ENCODE measurements at places on chromosomes 2 and 18. TPM values are rescaled to one million over a fixed set of nuclear protein-coding genes. Genes with fewer than 3 reads are reported as not detected.

Gene LBX2
- total RNA-seq: 1.9 TPM

GRCh38 chr18:46301571-46301970, 197.4 kb downstream of the HAUS1 start:
- DNase-seq: peak; percentile 21

Gene UGT1A10
- not detected for total RNA-seq

Gene IL1A
- 0.54 TPM for total RNA-seq

DNA sequence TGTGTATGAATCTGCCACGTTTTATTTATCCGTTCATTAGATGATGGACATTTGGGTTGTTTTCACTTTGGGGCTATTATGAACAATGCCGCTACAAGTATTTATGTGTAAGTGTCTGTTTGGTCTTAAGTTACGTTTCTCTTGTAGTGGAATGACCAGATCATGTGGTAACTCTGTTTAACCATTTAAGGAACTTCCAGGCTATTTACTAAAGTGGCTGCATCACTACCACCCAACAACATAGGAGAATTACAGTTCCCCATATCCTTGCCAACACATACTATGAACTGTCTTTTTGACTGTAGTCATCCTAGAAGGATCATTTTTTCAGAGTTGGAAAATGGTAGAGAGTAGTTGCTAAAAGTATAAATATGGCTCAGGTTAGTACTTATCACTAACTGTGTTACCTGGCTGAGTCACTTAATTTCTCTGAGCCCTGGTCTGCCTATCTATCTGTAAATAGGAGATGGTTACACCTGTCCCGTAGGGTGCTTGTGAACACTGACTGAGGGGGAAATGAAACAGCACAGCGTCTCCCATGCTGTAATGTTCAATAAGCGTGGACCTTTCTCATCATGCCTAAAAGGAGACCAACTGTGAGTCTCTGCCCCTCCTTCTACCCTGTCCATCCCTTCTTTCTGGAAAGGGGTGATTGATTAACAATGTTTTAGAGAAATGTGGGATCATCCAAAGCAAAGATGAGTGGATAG, 103.1 kb downstream of the SH3RF3 start:
- DNase-seq: no peak

DNA sequence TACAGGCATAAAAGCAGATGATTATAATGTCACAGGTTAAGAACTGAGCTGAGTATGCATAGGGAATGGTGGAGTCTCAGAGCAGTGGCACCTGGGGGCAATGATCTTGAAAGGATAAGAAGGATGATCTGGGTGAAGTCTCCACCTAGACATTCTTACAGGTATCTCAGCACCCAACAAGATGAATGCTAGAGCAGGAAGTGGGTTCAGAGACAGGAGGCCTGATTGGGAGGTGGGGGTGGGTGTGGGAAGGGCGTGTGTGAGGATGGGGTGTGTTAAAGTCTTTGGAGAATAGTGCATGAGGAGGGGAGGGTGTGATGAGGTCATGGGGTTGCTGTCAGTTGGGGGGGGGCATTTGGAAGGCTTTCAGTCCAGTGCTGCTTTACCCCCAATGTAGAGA, 78.8 kb upstream of the UPP2 start:
- DNase-seq: no peak

- no peak for DNase-seq
These were observed 65.7 kb upstream of the DAPL1 start for GRCh38 chr2:158729451-158729850.

GRCh38 chr2:217410681-217410960, 550.8 kb upstream of the TNP1 start:
- no peak for DNase-seq

- no peak for DNase-seq
These were observed 73.6 kb downstream of the DDX1 start for GRCh38 chr2:15665067-15665942.

DNA sequence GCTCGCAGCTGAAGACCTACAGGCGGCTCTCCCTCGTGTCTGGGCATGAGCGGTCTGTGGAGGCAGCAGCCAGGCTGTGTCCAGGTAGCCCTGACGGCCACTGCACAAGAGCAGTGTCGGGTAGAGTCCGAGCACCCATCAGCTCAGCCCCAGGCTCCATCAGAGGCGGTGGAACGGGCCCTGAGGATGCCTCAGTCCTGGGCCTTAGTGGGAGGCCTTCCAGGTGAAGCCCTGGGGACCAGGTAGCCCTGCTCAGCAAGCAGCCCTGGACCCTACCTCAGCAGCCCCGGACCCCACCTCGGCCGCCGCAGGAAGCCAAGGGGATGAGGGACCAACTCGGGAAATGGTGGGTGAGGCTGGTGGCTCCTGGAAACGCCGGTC, 21.3 kb upstream of the KLF11 start:
- no peak for DNase-seq

- no peak for DNase-seq
These were observed 228.3 kb upstream of the FOSL2 start for GRCh38 chr2:28164280-28164801.

Gene MTLN
- total RNA-seq: 32.3 TPM

DNA sequence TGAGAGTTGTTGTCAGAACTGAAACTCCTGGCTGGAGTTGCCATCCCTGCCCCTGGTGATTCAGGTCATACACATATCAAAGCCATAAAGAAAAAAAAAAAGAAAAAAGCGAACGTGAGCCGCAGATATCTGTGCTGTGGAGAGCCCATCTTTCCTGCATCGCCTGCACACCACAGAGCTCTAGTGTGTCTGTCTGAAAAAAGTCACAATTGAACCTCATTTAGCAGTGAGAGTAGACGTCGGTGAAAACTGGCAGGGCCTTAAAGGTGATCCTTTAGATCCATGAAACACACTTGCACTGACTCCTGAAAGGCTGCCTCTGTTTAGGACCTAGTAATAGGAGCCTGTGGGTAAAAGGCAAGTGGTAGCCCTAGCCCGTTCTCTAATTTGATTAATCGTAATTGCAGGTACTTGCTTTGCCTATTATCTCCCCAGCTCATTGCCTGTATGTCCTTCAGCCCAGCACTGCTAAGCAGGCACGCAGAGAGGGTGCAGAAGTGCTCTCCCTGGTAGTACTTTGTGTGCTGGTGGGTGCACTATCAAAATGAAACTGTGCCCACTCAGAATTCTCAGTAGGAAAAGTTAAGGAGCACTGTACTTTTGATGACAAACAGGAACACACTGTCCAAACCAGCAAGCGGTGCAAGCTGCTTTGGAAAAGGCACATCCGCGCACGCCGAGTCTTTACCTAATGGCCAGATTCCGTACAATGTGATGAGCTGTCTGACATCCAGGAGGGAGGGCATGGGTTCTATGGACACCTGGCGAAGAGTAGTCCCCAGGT, 103.5 kb upstream of the ASB18 start:
- no peak for DNase-seq

Gene DSC2
- 15.9 TPM for total RNA-seq

DNA sequence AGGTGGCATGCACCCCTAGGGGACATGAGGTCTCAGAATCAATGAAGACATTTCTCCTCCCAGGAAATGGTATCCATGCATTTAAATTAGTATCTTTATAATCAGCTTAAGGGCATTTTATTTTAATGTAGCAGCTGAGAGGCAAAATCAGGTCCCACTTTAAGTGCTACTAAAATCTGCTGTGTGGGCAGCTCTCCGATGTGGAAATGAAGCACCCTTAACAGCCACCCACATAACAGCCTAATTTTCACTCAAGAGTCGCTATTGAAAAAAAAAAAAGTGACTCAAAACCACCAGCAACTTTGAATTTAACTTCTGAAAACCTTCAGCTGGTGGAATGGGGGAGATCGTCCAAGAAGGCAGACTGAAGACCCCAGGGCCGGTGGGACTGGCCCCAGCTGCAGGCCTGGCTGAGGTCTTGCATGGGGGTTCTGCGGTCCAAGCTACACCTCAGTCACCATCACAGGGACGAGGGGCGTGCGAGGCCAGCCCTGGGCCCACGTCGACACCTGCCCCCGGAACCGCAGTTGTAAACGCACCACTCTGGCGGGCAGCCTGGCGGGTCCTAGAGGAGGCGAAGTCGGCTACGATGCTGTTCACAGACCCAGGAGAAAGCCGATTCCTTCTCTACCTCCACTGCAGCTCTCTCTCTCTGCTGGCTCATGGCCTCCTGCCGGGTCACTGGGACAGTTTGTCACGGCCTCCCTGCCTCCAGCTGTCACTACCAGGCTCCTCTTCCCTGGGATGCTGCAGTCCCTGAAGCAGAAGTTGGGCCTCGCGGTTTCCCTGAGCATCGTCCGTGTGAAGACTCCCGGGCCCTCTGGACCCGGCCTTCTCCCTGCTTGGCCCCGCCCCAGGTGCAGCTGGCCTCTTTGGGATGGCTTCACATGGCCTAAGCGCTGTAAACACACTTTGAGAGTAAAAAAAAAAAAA, 111.9 kb downstream of the KCNF1 start:
- no peak for DNase-seq

DNA sequence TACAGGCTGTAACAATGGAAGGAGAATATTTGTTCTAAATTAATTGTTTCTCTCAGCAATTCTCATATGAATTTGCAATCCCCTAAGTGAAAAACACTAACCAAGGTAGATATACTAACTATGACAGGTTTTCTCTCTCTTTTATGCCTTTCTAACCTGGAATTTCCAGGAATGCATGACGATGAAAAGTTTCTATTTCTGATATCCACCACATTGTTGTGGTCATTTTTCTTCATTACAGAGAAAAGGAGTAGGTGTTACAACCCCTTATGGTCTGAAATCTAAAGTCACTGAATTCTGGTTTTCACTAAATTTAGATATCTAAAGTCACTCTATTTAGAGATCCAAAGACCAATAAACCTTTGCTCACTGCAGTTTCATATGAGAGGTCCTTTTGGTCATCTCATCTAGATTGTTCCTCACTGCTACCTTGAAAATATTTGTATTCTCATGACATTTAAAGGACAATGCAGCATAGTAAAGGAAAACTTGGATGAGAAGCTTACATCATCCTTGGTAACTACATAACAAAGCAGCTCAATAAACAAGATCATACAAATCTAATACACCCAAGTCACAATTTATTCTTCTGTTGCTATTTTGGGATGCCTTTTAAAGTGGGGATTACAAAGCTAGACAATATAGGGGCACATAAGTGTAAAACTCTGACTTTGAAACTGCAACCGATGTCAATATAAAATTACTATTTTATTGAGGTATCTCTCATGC, 85.8 kb downstream of the TCF4 start:
- DNase-seq: no peak

DNA sequence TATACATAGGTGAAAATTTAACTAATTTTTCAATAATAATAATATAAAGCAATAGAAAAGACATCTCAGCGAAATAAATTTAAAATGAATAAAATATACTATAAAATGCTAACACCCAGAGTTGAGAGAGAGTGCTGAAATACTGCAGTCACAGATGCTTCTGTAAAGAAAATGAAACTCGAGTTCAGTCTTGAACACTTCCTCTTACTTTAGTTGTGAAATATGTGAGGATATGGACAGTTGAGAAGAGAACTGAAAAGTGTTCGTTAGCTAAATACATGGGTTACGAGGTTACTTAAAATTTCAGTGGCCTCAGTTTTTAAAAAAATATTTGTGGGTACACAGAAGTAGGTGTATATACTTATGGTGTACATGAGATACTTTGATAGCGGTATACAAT, 106.8 kb downstream of the DNAH7 start:
- DNase-seq: no peak

Measured in spleen (tissue), 13 donors.